ENCODE measurements at places on chromosomes 2 and 18. TPM values are rescaled to one million over a fixed set of nuclear protein-coding genes. Genes with fewer than 3 reads are reported as not detected.

Gene CCDC68
- total RNA-seq, result not detected

Gene SNORC
- 0.61 TPM for total RNA-seq

Gene PRKAG3
- not detected for total RNA-seq

Gene LCT
- 0.04 TPM for total RNA-seq

Gene IL1RL2
- total RNA-seq, result not detected

Gene FAM228A
- total RNA-seq, result not detected

Gene CHRNG
- total RNA-seq, result not detected

Gene AGXT
- not detected for total RNA-seq

DNA sequence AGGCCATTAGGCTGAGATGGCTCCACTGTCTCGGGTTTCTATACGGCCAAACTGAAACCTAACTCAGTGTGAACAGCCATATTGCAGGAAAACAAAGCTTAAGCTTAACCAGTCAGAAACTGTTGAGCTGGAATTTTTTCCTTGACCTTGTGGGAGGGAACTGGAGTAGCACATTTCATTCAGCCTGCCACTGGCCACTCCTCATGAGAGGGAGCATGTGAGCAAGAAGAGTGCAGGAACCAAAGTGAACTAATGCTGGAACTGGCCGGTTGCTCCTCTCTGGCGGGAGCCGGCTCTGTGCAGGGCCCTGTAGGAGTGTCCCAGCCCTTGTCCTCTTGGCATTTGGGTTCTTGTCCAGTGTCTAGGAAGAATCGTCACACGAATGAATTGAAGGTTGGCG, 5.9 kb upstream of the POLE4 start:
- no peak for DNase-seq

- DNase-seq, result peak; percentile 74
These were observed 176.7 kb upstream of the SMAD2 start for GRCh38 chr18:48106976-48107781.

DNA sequence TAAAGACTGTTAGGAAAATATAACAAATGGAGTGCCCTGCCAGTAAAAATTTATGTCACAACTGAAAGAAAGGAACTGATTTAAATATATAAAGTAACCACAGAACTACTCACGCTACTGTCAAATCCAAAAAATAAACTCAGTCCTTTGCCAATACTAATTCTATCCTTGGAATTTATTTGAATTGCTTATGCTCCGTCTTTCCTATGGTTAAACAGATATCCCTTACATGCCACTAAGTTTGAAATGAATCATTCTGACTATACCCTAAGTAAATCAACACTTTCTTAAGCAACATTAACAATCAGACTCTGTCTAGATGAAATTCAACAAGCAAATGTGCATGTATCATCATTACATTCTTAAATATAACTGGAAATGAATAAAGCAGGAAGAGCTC, 9.8 kb downstream of the HNRNPLL start:
- DNase-seq, result no peak

- DNase-seq, result peak; percentile 50
These were observed 689.1 kb upstream of the POU3F3 start for GRCh38 chr2:104164721-104165252.

DNA sequence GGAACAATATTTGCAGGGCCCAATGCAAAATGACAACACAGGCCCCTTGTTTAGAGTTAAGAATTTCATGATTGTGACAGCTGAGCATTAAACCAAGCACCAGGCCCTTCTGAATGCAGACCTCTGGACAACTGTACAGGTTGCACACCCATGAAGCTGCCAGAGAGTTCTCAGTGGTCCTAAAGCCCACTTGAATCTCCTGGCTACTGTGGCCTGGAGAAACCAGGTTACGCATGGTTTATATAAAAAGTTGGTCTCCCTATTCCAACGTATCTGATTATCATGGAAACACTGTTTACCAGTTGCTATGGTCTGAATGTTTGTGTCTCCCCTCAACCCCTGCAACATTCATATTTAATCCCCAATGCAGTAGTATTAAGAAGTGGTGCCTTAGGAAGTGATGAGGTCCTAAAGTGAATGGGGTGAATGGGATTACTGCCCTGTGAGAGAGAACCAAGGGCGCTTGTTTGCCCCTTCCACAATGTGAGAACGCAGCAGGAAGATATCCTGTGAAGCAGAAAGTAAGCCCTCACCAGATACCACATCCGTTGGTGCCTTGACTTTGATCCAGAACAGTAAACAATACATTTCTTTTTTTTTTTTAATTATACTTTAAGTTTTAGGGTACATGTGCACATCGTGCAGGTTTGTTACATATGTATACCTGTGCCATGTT, 48.0 kb upstream of the ANXA4 start:
- no peak for DNase-seq

DNA sequence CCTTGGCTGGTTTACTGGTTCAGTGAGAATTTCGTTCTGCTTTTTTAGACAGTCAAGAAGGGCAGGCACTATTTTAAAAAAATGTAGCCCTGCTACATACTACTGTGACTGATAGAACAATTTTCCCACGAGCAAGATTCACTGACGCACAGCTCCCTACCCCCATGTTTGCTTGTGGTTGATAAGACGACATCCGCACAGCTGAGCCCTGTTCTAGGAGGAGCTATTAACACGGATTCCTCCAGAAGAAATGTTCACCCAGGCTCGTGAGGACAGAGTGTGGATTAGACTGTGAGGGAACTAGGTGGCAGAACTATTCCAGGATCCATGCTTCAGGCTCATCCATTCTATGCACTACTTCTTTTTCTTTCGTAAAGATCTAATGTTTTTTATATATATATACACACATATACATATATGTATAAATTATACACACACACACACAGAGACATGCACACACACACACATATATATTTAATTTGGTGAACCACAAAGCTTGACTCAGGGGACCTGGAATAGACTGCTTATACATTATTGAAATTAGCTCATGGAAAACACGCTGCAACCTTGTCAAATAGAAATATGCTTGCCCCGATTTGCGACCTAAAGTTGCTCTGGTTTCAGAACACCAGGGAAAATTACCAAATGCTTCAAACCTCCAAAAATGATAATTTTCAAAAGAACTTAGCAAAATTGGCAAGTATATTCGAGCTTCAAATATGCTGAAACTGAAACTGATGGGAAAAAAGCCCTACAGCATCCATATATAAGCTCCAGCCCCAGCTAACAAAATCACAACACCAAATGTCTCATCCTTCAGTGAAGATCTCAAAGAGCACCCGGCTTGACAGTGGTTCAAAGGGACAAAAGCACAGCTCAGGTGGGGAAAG, 370.4 kb downstream of the SOCS6 start:
- DNase-seq, result no peak

GRCh38 chr2:210863283-210863682, 306.9 kb downstream of the CPS1 start:
- DNase-seq, result no peak

- no peak for DNase-seq
These were observed 199.8 kb downstream of the ZFP36L2 start for GRCh38 chr2:43026426-43027096.

DNA sequence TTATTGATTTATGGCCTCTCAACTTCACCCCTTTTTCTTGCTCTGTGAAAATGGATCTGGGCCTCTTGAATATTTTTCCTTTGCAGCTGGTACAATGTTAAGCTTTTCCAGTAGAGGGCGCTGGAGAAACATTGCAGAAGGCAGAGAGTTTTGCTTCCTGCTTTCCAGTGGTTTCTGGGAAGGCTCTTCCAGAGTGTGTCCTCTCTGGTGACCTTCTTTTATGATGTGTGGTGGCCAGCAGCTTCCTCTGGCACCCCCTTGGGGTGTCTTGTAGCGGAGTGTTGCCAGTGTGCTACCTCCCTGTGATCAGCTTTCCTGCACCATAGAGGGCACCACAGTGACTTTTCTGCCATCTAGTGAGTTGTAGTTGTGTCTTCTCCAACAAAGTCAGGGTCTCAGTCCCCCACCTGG, 25.4 kb upstream of the MGAT5 start:
- DNase-seq, result no peak

- no peak for DNase-seq
These were observed 142.0 kb upstream of the GAREM1 start for GRCh38 chr18:32612651-32613050.

DNA sequence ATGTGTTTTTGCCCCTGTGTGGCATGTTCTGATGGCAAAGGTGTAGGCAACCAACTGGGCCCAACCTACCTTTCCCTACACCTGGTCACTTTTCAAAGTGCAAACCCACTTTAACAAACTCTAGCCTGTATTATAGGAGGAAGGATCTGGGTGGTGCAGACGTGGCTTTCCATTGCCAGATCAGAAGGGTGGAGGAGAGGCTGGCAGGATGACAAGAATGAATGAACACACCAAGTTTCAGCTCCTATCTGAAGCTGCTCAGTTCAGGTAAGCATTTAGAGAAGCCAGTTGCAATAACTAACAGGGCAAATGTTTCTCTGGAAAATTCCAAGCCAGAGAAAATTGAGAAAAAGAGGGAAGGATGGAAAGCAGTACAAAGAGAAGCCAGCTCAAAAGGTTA, 707 bp upstream of the SERPINB7 start:
- DNase-seq, result no peak

DNA sequence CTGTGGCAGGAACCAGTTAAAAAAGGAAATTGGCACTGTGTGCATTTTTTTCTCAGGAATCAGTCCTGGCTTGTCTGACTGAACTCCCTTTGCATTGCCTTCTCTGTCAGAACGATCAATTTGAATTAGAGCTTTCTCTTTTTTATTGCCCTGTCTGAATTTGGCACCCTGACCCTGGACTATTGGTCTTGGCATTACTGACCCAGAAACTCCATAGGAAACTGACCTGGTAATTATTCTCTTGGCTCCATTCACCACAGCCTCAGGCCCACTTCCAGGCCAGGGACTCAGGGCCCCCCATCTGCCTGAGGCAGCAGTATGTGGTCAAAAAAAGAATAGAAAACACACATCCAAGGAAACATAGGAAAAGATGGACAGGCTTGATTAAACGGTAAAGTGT, 32.0 kb upstream of the CCDC88A start:
- DNase-seq, result no peak

GRCh38 chr2:45836316-45836715, 184.8 kb downstream of the PRKCE start:
- no peak for DNase-seq

- DNase-seq, result no peak
These were observed 74.8 kb upstream of the COL5A2 start for GRCh38 chr2:189254268-189254883.

DNA sequence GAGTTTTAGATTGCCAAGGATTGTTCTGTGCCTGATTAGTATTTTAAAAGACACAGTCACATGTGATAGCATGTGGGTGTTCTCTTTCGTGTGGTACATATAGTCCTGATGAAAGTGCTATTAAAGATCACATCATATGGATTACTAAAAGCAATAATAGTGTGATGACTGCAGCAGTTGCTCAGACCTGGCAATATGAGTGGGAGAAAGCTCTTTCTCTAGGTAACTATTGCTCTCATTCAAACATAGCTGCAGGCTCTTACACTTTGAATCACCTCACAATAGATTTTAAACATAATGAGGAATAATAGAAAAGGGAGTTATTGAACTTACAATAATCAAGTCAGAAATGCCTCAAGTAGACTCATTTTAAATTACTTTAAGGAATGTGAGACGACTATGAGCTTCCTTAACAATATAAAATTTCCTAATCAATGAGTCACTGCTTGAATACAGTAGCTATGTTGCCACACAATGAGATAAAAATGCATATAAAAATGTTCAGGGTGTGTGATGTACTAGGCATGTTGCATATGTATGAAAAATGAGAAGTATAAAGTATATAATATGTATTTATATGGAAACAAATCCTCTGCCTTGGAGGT, 452.1 kb downstream of the TMX3 start:
- DNase-seq, result no peak

DNA sequence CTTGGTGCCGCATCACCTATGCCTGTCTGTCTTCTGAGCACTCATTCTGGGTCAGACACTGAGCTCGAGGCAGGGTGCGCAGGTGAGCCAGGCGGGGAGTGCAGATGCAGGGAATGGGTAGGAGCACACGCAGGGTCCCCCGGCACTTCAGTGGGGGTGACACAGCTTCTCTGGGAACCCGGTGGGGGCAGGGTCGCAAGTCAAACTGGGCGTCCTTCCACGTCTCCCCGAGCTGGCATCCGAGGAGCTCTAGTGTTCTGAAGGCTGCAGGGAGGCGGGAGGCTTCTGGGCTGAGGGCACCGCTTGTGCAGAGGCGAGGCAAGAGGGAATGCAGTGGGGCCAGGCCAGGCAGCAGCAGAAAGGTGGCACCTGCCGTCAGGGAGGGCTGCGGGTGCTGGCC, 86.0 kb downstream of the DGKD start:
- DNase-seq, result no peak

- no peak for DNase-seq
These were observed 561.9 kb downstream of the GALR1 start for GRCh38 chr18:77811503-77811902.

DNA sequence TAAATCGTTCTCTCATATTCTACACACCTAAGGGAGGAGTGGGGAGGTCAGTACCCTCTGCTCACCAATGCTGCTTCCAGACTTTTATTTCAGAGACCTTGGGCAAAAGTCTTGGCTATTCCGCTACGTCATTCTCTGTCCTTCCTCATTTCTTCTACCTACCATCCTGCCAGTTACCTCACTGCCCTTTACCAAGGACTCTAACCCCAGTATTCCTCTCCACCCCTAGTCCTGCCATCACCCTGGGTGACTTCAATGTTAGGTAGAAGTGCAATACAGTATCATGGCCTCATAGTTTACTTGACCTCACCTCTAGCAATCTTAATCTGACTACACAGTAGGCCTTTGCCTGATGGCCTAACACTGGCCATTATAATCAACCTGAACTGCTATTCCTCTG, 27.8 kb downstream of the RTN4 start:
- no peak for DNase-seq

DNA sequence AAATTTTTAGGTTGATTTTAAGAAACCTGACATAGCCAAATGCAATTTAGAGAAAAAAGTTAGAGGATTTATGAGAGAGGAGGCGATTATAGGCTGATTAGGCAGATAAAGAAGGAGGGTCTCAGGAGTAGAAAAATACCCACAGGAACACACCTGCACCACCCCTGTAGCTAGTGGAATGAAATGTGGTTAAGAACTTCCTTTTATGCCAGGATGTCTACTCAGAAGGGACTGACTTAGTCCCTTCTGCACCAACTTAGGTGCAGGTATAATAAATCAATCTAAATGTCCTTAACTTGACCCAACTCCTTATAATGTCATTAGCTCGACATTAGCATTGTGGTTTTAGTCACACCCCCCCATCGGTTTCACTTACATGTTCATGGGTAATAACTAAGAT, 1274.5 kb upstream of the TMEFF2 start:
- no peak for DNase-seq

- no peak for DNase-seq
These were observed 35.9 kb upstream of the SLC14A1 start for GRCh38 chr18:45688113-45688512.

GRCh38 chr2:46329803-46330775, 32.9 kb downstream of the EPAS1 start:
- DNase-seq, result no peak

GRCh38 chr2:239193401-239193811, 207.4 kb downstream of the HDAC4 start:
- DNase-seq, result peak; percentile 18
